ENCODE measurements at places on chromosomes 13 and 19.
A peak's percentile ranks its signal among the peaks of the same experiment; 100 is the strongest.

DNA sequence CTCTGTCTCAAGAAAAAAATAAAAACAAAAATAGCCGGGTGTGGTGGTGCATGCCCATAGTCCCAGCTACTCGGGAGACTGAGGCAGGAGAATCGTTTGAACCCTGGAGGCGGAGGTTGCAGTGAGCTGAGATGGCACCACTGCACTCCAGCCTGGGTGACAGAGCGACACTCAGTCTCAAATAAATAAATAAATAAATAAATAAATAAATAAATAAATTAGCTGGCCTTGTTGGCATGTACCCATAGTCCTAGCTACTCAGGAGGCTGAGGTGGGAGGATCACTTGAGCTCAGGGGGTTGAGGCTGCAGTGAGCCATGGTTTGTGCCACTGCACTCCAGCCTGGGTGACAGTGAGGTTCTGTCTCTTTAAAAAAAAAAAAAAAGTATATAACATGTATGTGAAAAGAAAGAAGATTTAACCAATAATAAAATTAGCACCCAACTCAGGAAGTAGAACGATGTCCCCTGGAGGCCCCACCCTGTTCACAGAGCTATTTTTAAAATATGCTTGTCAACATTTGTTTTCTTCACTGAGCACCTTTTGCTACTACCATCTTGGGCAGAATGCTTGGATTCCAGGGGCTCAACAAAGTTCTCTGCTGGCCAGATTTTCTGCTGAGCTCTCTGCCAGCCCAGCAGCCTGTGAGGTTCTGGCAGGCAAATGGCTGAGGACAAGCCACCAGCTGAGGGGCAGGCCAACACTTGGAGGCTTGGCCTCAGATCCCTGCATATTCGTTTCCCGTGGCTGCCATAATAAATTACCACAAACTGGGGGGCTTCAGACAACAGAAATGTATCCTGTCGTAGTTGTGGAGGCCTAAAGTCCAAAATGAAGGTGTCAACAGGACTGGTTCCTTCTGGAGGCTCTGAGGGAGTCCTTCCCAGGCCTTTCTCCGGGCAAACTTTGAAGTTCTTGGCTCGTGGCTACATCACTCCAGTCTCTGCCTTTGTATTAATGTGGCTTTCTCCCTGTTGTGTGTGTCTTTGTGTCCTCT is 5.2 kb downstream of the SLC25A42 start:
- no peak for DNase-seq

DNA sequence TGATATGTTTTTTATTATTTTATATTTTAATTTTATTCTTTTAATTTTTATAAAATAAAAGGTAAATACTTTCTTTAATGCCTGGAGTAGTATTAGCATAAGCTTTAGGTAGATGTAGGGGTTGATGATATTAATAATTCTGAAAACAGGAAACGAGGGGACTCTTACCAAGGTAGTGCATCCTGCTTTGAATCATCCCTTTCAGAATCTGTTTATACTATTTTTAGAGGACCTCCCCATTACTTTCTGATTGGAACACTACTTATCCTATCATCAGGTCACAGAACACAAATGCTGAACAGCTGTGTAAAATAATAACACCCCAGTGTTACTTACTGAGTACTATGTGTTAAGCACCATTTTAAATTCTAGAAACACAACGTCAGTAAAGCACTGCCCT is 27.3 kb downstream of the COG6 start:
- DNase-seq: no peak

GRCh38 chr13:24671386-24672113 is 8.7 kb upstream of the ATP12A start:
- peak; percentile 77 for DNase-seq

DNA sequence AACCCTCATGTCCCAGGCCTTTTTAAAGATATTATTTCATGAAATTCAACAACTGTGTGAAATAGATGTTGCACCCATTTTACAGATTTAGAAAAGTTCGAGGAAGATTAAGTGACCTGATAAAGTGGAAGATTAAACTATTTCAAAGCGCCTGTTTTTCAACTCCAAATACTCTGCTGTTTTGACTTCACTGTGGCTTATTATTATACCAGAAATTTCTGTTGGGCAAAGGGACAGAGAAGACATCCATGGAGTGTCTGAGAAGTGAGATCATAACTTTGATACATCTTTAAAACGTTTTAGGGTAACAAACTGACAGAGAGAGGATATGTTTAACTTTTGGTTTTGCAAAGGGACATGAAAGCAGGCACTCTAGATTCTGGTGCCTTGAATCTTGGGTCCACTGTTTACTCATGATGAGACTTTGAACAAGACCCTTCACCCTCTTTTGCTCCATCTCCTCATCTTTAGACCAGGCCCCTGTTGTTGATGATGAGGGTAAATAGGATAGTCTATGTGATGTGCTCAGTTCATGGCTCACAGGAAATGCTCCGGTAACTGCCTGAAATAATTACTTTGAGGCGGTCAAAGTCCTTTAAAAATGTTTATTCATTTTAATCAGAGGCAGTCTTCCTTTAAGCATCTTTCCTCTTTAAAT is 55.4 kb downstream of the RFC3 start:
- DNase-seq: no peak

DNA sequence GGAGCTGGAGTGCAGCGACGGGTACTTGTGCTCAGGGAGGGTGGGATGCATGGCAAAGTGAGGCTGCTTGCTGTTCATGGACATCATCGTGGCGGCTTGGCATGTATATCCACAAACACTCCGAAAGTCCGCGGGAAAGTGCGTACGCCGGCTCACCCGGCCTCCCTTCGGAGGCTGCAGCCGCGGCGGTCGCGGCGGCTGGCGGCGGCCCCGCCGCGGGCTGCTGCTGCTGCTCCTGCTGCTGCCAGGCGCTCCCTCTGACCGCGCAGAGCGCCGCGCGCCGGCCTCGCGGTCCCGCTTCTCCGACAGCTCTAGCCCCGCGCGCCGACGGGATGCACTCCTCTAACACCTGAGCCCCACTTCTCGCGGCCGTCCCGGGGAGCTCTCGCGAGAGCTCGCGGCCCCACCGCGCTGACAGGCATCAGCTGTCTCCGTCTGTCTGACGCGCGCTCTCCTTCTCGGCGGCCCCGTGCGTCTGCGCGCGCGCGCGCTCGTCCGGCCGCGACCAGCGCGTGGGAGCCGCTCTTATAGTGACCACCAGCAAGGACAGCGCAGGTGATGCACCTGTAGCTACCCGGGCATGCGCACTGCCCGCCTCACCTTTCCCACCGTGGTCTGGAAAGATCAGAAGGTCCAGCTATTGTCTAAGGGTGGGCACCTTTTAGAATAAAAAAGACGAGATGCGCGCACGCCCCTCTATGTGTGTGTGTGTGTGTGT is at the start of gene POU4F1:
POU4F1 (minus strand) TSS at position 313 of the 718 bp plus-strand sequence; CDS start at position 87, 226 bp downstream.
- peak; percentile 95 for DNase-seq

GRCh38 chr13:25371875-25372283 is at the start of gene ATP8A2:
TSS of gene ATP8A2 (plus strand) at chr13:25371974. CDS start at chr13:25372213, 239 bp downstream.
- peak; percentile 53 for DNase-seq

DNA sequence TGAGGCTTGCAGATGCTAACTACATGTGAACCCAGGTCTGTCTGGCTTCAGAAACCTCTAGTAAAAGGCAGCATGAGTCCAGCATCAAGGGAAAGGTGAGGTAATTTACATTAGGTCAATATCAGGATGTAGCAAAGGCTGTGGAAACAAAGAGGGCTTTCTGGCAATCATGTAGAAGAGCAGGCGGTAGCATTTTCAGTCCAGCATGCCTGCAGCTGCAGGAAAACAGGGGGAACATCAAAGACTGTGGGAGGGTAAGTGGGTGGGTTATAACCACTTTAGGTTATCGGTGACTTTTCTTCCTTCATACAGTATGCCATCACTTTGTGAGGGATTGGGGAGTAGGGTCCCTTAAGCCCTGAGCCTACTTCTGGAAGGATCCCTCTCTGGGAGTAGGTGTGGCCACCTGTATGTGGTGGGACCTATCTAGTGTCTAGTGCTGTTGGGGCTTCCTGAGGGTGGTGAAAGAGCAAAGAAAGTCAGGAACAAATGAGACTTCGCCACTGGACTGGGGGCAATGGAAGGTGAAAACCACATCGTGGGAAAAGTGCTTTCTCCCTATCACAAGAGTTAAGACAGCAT is 10.8 kb downstream of the SUGP2 start:
- DNase-seq: no peak

DNA sequence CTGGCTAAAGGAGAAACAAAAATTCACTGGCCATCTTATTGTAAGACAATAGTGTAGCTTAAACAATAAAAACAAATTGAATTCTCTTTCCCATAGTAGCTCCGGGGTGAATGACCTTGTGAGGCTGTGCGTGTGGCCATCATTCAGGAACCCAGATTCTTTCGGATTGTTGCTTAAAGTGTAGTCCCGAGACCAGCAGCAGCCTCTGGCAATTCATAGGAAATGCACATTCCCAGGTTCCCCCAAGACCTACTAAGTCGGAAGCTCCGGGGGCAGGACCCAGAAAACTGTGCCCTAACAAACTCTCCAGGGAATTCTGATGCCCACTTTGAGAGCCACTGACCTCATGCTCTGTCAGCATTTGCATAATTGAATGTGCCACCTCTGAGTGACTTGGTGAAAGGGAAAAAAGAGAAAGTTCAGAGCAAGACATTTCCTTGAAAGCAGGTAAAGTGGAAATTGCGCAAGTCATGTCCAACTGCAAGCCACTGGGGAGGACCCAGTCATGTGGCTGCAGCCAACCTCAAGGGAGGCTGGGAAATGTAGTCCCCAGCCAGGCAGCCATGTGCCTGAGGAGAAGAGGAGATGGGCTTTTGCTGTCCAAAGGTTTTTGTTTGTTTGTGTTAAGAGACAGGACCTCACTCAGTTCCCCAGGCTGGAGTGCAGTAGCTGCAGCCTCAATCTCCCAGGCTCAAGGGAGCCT is 50.7 kb upstream of the PNMA8B start:
- DNase-seq: peak; percentile 87

DNA sequence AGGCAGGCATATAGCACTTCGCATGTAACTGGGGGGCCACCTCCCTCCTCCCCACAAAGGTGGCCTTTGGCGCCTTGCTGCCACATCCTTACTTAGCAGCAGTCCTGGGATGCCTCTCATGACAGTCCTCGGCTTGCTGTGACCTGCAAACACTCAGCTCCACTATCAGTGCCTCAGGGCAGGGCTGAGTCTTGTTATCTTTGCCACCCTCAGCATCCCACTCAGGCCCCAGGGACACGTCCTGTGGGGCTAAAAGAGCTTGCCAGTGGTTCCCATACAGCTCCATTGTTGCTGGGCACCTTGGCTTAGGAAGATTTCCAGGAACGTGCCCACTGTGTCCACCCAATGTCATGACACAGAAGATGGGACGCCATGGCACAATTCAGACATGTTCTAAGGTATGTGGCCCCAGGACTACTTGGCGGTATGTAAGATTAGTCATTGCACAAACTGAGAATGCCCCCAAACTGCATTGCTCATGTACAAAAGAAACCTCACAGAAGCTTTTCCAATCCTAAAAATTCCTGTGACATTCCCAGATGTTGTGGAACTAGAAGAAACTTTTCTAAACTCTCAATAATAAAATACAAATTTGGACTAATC is 16.3 kb downstream of the DOCK9 start:
- DNase-seq: no peak

GRCh38 chr13:65592731-65593130 is 1637.4 kb downstream of the PCDH9 start:
- DNase-seq: no peak

DNA sequence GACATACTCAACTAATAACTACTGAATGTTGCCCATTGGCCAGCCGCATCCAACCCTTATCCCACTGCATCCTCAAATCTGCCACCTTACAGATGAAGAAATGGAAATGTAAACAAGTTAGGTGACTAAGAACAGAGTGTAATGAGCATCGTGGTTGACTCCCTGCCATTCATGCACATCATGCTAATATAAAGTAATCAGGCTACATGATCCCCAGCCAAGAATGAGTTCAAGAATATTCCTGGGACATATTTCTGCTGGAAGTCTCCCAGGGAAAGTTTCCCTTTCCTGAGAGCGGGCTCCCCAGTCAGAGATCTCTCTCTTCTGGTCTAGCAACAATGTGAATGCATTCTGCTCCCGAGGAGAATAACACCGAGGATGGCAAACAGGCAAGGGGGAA is 55.9 kb upstream of the SERP2 start:
- DNase-seq: no peak

DNA sequence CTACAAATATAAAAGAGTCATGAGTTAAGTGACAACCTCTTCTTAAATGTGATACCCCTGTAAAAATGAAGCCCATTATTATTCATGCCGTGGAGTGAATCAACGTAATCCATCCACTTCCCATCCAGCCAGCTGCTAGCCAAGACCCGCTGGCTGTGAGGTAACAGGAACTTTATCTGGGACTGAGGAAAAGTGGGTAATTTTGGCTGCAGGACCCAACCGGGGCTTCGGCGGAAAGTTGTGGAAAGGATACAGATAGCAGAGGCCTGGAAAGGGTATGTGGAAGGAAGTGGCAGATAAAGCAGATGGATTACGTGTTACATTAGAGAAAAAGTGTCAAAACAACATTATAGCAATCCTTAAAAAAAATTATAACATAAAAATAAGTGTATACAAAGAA is 48.3 kb downstream of the SLC7A1 start:
- no peak for DNase-seq

GRCh38 chr13:77779552-77780272 is 82.2 kb downstream of the SLAIN1 start:
- peak; percentile 81 for DNase-seq

DNA sequence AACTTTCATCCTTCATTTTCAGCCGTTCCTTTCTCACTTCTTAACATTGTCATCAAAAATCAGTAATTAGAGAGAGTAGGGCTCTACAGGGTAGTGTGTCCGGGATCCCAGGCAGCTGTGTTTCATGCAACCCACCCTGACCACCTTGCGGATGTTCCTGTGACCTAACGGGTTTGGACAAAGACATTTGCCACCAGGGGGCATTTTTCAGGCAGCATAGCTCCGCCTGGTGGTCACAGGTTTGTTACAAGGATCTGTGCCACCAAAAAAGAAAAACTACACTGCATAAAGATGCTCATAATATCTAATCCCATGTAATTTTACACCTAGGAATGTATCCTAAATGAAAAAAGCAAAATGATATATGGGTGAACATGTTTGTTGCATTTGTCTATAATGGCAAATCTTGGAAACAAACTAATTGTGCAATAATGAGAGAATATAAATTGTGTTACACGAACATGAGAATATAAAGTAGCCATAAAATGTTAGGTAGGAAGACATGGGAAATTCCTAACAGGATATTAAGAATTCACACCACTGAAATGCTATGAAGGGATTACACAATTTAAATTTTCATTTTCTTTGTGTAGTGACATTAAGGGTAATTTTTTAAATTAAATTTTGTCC is 123.0 kb downstream of the SLC7A1 start:
- peak; percentile 88 for DNase-seq

GRCh38 chr13:87677496-87678371 is 6.6 kb downstream of the SLITRK5 start:
- no peak for DNase-seq

All from NCI-H82 (cell line).